ENCODE measurements at places on chromosomes 7 and 10.
A peak's percentile ranks its signal among the peaks of the same experiment; 100 is the strongest.

- peak; percentile 75 for DNase-seq
Observed at GRCh38 chr7:50266635-50267386, 37.7 kb upstream of the IKZF1 start.

DNA sequence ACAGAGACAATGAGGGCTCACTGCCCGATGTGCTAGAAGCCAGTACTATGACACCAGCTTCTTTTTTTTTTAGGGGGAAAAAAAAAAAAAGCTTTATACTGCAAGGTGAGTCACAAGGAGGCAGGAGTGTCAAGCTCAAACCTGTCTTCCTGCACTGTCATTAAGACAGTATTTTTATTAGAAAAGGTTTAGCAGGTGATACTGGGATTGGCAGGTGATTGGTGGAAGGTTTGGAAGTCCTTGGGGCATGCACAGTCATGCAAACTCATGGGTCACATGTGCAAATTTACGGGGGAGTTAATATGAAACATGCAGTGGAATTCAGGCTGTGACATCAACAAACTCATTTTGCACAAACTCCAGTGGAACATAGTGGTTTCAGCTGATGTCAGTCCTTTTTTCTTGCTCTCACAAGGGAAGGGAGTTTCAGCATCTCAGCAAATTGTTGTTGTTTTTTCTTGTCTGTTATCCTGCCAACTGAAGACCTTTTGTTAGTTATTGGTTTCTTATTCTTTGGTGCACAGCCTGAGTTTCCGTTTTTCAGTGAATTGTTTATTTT, 530.6 kb downstream of the ANKRD7 start:
- DNase-seq: no peak

DNA sequence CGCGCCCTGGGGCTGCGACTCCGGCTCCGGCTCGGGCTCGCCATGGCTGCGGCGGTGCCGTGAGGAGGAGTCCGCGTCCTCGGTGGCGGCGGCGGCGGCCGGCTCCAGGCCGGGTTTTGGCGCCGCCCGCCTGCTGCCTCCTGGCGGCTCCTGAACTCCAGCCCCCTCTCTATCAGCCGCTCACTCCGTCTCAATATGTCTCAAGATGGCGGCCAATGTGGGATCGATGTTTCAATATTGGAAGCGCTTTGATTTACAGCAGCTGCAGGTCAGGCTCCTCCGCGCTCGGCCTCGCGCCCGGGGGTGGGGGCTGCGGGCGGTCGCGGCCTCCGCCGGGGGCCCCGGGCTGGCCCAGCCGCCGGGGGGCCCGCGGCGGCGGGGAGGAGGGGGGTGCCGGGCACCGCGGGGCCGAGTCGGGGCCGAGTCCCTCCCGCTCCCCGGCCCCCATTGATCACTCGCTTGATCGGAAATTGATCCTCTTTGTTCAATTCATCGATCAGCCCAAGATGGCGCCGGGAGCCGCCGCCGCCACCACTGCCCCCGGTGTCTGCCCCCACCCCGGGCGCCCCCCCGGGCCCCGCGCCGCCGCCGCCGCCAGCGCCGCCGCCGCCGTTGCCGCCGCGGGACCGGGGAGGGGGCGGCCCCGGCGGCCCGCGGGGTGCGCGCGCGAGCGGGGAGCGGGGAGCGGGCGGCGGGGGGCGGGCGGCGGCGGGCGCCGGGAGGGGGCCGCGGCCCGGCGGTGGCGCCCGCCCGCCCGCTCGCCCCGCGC, 1.4 kb upstream of the CUX1 start:
- peak; percentile 80 for DNase-seq

GRCh38 chr7:112015146-112015545, 191.1 kb downstream of the DOCK4 start:
- DNase-seq: no peak

DNA sequence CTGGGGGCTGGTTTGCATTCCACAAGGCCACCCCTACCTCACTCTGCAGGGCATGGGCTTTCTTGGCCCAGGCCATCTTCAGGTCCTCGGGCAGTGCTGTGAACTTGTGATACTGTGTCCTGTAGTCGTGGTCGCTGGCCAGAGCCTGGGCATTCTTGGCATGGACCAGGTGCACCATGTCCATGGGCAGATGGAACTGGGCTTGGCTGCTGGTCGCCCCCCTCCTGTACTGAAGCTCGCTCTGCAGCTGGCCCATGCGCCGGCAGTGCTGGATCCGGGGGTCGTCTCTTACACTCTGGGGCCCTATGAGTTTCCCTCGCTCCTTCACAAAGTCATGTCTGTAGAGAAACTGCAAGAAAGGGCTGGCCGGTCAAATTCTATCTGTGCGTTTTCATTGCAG, 51.7 kb downstream of the HABP2 start:
- DNase-seq: no peak

- no peak for DNase-seq
Observed at GRCh38 chr10:15787426-15787825, 67.7 kb upstream of the ITGA8 start.

DNA sequence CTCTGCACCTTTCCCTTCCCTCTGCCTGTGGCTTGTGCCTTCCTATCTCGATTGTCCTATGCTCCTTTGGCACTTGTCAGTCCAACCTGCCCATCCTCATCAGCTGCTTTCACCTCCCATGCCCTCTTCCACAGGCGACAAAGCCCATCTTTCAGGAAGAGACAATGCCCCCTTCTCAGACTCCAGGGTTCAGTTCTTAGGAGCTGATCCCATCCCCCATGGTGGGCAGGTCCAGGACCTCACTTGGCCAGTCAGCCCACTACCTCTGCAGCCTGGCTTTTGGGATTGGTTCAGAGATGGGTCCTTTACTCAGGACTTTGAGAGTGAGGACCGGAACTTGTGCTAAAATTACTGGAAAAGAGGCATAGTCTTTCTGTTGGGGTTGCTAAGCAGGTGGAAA, 74.0 kb upstream of the NANOS1 start:
- no peak for DNase-seq

GRCh38 chr10:122637376-122637775, 62.3 kb downstream of the C10orf120 start:
- DNase-seq: no peak

- DNase-seq: peak; percentile 47
Observed at GRCh38 chr7:151520419-151521261, 945 bp upstream of the RHEB start.

- DNase-seq: no peak
Observed at GRCh38 chr10:69349542-69349888, 67.2 kb downstream of the TACR2 start.

- no peak for DNase-seq
Observed at GRCh38 chr7:33981671-33982424, 76.5 kb downstream of the BMPER start.

DNA sequence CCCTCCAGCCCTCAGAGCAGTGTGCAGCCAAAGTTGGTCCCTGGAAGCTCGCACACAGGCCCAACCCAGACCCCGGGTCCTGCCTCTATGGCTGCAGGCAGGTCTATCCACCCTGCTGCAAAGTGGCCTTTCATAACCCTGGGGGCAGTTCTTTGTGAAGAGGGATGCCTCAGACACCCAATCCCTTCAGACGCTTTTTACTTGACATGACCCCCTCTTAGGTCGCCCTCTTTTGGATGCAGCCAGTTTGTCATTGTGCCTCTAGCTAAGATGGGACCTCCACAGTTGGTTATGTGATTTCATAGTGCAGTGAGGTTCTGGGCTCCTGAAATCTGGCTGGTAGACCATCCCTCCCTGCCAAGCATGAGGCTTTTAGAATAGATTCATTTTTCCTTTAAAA, 27.3 kb downstream of the SMKR1 start:
- DNase-seq: no peak

- DNase-seq: no peak
Observed at GRCh38 chr10:43091846-43092245, 15.0 kb downstream of the RET start.

DNA sequence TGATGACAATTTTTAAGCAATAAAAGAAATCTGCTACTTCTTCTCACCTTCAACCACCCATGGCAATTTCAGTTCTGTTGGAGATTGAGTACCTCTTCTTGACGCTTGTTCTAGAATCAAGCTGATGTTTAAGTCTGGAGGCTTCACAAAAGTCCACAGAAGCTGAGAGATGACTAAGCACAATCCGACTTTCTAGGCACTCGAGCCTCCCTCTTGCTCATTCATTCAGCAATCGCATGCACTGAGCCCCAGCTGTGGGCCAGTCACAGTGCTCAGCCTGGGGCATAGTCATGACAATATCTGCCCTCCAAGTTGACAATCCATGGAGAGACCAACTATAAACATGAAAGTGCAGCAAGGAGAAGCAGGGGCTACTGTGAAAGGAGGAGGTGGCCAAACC, 103.2 kb downstream of the IPMK start:
- DNase-seq: no peak

DNA sequence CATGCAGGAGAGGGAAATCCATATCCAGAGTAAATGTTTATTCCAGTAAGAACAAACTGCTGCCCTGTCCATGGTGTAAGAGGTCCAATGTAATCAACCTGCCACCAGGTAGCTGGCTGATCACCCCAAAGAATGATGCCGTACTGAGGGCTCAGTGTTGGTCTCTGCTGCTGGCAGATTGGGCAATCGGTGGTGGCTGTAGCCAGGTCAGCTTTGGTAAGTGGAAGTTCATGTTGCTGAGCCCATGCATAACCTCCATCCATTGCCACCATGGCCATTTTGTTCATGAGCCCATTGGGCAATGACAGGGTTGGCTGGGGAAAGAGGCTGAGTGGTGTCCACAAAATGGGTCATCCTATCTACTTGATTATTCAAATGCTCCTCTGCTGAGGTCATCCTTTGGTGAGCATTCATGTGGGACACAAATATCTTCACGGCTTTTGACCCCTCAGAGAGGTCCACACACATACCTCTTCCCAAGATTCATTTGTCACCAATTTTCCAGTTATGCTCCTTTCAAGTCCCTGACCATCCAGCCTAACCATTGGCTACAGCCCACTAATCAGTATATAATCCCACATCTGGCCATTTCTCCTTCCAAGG, 23.3 kb upstream of the PAPSS2 start:
- no peak for DNase-seq

DNA sequence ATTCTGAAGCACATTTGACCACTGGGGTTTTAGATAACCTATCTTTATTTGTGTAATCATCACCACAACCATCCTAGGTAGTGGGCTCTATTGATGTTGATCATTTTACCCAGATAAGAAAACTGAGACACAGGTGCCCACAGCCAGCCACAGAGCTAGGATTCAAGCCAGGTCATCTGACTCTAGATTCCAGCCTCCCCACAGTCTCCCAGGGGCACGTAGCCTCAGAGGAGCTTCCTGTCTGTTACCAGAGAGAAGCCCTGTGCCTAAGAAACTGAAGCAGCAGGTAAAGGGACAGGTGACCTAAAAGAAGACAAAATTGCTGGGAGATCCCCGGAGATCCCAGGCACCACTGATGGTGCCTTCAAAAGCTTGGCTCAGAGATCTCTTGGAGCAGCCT, 55.8 kb downstream of the ALOX5 start:
- no peak for DNase-seq

- DNase-seq: no peak
Observed at GRCh38 chr10:99555825-99556523, 23.2 kb downstream of the NKX2-3 start.

- peak; percentile 52 for DNase-seq
Observed at GRCh38 chr10:22252801-22253579, 35.2 kb upstream of the EBLN1 start.

DNA sequence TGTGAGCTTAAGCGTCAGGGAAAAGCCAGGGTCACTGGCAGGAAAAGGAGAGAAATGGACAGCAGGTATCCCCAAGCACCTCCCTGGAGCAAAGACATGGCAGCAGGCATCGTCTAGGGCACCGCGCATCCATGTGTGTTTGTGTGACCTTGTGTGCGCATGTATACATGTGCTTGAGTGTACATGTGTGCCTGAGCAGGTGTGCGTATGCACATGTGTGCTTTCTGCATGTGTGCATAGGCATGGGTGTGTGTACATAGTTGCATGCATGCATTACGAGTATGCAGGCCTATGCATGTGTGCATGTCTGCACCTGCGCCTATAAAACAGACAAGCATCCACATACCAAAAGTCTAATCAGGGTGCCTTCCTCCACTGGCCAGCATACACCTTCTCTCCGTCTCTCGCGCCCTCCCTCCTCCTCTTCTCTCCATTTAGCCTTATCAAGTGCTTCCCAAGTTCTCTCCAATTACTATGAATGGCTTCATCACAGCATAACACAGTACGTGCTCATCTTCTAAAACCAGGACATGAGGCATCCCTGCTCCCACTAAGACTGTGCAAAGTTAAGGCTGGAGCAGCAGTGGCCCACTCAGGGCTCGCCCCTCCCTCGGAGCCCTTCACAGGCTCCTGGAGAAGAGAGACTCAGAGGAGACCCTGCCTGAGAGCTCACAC, 30.6 kb downstream of the RASGEF1A start:
- no peak for DNase-seq

GRCh38 chr10:48523820-48524758, 80.8 kb downstream of the ARHGAP22 start:
- DNase-seq: peak; percentile 58

DNA sequence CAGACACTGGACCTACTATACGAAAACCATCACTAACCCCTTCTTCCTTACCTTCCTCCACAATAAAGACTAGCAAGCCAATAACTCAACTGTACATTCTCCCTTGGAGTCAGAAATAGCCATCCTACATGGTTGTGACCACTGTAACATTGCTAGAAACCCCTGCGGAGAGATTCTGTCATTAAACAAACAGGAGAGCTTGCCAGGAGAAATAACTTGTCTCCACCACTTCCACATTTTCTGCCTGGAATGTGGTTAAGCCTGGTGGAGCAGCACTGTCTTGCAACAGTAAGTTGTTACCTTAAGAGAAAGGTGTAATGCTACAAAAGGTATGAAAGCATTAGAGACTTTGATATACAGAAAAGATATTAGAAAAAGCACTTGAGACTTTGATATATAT, 45.8 kb downstream of the THSD7A start:
- no peak for DNase-seq

DNA sequence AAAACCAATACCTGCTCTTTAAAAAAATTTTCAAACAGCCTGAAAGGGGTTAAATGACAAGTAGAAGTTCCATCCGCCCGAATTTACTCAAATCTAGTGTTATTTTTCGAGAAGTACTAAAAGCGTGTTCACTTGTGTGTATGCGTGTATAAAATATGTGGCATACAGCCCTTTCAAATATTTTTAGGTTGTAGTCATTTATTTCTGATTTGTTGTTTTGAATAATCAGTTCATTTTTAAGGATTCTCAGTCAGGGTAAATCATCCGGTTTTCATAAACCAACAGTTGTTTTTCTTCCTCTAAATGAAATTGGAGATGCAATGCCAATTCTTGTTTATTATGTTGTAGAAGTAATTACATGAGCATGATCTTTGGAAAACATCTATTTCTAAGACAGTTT, 6.9 kb upstream of the SUN1 start:
- DNase-seq: no peak

DNA sequence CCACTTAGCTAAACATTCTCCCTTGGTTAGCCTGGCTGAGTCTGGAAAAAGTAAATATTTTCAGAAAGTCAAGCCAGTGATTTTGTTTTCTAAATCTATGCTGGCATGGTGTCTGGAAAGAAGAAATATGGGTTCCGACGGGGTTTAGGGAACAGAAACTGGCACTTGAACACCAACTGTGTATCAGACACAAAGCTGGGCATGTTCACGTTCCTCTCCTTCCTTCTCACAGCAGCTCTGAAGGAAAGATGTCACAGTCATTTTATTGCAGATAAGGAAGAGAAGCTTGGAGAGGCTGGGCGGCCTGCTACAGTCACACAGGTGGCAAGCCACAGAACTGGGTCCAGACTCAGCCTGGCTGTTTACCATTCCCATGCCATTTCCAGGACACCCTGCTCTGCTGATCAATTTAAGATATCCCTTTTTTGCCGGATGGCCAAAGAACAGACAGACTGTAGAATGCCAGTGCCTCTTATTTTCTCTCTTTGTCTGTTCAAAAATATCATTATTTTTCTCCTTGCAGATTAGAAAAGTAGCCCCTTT, 118.8 kb downstream of the HERPUD2 start:
- DNase-seq: no peak
